ENCODE measurements at places on chromosomes 2 and 18.

DNA sequence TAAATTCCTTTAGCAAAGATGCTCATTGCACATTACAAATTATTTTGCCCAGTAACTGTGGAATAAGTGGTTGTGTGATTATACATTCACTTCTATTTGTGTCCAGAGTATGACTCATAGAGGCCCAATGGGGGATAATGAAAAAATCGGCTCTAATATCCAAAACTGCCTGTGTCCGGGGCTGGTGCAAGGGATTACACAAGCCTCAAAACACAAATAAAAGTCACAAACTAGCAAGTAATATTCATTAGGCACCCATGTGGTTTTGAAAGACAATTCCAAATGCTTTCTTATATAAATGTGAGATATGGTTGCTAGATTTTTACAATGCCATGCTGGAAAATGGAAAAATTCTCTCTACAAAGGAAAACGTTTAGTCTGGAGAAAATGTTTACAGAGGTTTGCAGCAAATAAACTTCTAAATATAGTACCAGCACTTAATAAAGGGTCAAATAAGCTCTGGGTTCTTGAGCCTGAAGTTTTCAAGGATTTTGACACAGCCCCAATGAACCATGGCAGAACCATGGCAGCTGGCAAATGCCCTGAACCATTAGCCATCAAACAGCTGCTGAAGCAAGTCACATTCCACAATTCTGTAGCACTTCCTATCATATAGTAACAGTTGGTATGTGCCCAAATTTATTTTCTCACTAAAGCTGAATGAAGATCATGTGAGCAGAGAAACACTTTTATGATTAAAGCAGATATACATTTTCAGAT lies 40.5 kb downstream of the IRS1 start:
- no peak for DNase-seq

DNA sequence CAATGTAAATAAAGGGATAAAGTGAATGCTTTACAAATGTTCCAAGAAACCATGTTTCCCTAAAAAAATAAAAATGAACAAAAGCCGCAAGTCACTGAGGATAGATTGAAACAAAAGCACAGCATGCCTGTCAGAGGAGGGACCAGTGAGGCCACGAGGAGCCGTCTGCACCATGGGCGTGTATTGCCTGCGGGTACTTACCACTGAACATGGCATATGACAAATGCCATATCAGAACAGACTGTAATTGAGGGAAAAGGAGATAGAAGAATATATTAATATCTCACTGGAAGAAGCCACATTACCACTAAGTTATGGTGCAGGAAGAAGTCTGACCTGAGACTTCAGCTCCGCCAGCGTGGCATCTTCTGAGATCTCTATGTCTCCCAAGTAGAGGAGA lies 75.8 kb downstream of the USP40 start:
- DNase-seq: no peak

GRCh38 chr2:25749676-25750075 lies 76.3 kb upstream of the DTNB start:
- DNase-seq: no peak

- no peak for DNase-seq
Observed at GRCh38 chr2:237099804-237100203, 14.1 kb downstream of the COPS8 start.

- no peak for DNase-seq
Observed at GRCh38 chr2:127610561-127610960, 35.4 kb upstream of the GPR17 start.

DNA sequence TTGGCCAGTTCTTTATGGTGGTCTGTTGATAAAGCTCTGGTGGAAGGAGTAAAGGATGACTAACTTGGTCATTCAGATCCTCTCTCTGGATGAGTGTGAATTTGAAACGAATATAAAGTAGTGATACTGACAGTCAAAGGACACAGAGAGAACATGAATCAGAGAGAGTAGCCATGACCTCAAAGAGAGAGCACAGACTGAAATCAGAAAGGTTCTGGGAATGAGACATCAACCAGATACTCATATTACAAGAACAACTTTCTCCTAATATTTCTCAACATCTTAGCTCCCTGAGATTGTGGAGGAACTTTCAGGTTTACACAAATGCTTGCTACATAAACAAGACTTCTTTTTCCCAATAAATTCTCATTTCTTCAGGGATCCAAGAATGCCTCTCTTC lies 849.1 kb upstream of the CHAC2 start:
- no peak for DNase-seq

DNA sequence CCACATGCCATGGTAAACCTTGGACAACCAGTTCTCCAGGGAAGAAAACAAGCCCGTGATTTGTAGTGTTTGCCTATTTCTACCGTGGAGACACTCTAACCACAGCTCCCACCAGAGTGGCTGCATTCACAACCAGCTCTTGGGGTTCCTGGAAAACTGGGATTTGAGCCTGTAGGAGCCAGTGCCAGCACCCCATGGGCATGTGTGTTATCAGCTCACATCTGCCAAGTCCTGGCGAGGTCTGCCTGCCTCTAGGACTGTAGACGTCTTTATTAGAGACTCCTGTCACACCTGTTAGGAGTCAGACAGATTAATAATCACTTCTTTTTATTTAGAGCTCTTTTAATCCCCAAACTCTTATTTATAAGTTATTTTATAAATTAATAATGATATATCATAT lies 41.0 kb downstream of the INPP5D start:
- no peak for DNase-seq

- no peak for DNase-seq
Observed at GRCh38 chr2:237691029-237691907, 63.9 kb downstream of the LRRFIP1 start.

DNA sequence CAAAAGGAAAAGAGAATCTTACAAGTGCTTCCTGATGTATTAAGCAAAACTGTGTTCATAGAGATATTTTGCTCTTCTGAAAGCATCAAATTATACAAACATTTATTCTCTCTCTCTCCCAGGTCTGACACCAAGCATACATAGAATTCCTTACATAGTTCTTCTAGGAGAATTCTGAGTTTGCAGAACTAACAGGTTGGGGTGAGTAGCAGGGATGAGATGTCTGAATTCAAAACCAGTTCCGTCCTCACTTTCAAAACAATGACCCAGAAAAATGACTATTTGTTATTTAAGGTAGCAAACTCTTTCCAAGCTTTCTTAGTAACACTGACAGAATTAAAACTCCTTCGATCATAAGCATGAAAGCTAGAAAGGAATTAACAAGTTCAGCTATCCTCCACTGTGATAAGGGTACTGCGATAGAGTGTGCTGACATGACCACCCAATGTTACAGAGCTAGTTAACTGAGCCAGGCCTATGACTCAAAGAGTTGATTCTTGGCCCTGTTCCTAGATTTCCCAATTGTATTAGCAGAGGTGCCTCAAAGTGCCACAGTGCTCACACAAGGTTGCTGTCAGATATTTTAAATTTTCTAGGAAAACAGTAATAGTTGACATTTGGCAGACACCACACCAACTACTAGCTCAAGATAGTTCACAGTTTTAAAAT lies 85.8 kb upstream of the SETBP1 start:
- no peak for DNase-seq

Measured in NCI-H187 (cell line).